ENCODE measurements at places on chromosomes 1 and 21.

GRCh38 chr21:40466893-40467483, 380.0 kb downstream of the DSCAM start:
- no peak for DNase-seq

GRCh38 chr1:224721000-224721399, 104.9 kb downstream of the CNIH3 start:
- DNase-seq, result no peak

DNA sequence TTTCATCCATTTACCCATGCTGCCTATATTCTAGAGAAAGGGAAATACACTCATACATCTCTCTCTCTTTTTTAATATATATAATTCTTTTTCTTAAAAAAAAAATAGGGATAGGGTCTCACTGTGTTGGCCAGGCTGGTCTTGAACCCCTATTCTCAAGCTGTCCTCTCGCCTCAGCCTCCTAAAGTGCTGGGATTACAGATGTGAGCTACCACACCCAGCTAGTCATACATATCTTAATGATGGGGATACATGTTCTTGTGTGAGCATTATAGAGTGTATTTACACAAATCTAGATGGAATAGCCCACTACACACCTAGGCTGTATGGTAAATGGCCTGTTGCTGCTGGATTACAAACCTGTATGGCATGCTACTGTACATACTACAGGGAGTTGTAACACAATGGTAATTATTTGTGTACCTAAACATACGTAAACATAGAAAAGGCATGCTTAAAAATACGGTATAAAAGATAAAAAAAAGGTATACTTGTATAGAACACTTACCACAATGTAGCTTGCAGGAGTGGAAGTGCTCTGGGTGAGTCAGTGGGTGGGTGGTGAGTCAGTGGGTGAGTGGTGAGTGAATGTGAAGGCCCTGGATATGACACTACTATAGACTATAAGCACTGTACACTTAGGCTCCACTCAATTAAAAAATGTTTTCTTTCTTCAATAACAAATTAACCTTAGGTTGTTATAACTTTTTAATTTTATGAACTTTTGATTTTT, 72.9 kb downstream of the IVNS1ABP start:
- peak; percentile 59 for DNase-seq

- no peak for DNase-seq
Measured at GRCh38 chr1:47931395-47931794, 65.8 kb downstream of the TRABD2B start.

GRCh38 chr1:67969446-67969845, 81.0 kb downstream of the DIRAS3 start:
- no peak for DNase-seq

- no peak for DNase-seq
Measured at GRCh38 chr1:67846538-67846937, 13.3 kb upstream of the GNG12 start.

- DNase-seq, result no peak
Measured at GRCh38 chr1:16076865-16077238, 3.4 kb upstream of the FAM131C start.

DNA sequence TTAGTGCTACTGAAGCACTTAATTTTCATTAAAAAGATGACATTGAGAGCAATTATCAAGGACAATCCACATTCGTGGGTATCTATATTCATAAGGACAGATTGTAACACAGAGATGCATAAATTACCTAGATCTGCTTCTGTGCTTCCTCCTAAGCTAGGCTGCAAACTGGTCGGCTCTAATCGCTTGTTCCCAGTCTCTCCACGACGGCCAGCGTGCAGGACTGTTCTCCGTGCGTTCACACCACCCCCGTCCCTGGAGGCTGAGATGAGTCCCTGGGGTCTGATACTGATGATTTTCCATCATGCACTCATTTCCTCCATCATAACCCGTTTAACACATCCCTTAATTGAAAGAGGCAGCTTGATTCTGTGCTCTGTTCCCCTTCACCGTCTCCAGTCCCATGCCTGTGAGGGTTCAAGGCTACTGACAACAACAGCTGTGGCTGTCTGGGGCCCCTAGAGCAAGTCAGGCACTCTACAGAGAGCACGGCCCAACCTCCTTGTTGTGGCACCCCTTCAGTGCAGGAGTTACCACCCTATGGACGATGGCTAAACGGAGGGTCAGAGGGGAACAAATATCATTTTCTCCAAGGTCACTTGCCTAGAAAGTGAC, 469.6 kb downstream of the NPHP4 start:
- DNase-seq, result no peak

DNA sequence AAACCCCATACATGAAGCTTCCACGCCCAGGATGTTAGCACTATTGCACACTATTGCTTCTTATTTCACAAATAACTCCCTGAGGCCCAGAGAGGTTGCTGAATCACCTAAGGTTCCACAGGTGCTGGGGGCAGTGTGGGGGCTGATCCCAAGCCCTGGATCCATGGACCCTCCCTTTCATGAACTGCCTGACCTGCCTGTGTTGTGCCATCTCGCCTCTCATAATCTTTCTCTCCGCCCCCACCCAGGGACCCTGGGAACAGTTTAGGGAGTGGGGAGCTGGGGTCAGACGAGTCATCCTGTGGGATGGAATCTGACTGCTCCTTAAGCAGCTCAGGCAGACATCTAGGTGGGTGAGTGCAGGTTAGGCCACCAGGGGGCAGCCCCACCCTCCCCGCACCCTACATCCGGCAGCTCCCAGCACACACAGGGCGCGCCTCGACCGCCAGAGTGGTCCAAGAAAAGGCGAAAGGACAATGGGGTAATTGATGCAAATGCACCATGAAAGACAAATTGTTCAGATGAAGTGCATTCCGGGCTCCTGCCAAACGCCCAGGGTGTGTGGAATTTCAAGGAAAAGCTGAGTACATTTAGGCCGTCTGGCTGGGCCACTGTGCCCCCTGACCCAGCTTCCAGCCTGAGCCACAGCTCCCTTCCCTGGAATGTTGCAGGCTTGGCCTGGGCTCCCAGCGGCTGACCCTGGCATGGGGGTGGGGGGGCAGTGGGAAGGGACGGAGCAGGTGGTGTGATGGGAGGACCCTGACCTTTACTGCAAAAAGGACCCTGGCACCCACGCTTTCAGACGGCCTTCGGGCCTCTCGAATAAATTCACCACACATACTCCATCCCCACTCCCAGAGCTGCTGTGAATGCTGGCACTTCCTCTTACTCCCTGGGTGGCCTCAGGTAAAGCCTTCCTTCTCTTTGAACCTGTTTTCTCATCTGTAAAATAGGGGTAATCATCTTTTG, 20.8 kb downstream of the PHLDA3 start:
- peak; percentile 20 for DNase-seq

GRCh38 chr1:245148861-245149260, 5.9 kb upstream of the KIF26B start:
- no peak for DNase-seq

GRCh38 chr1:41118645-41119044, 97.1 kb upstream of the SLFNL1 start:
- DNase-seq, result no peak

Measured in stimulated activated CD8-positive, alpha-beta memory T cell treated with anti-CD3 and anti-CD28 coated beads, Interleukin-4, amount 100 ng/mL, for 4 hours (primary cell).